ENCODE measurements at places on chromosomes 11 and 22.

DNA sequence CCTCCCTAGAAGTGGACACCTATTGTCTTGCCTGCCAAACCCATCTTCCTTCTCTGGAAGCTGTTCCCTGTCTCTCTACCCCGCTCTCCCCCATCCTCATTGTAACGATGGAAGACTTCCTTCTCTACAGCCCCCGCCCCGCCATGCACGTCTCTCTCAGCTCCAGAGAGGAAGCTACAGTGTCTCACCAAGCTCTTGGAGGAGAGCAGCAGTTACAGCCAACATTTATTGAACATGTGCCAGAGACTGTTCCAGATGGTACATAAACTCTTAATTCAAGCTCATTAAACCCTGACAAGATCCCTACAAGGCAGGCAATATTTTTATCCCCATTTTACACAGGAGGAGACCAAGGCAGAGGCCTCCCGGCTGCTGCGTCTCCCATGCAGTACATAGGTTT lies 15.1 kb downstream of the MCHR1 start:
- no peak for DNase-seq

DNA sequence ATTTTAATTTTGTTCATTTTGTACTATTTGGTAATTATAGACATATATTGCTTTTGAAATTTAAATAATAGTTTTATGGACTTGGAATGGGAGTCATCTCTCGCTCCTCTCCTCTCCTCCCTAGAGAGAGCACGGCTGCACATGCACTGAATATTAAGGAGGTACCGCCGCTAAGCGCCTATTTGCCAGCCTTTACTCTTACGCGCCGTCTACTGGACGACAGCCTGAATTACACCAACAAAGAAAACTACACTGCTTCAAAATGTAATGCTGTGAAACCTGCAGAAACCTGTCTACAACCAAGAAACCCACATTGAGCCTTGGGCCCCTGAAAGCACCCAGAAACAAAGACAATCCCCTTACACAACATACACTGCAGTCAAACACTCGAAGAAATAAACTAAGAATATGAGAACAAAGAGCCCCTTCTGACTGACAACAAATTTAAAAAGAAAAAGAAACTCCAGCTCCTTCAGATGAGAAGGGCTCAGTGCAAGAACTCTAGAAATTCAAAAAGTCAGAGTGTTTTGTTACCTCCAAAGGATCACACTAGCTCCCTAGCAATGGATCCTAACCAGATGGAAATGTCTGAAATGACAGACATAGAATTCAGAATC lies 737.2 kb downstream of the LRRC4C start:
- DNase-seq: no peak

DNA sequence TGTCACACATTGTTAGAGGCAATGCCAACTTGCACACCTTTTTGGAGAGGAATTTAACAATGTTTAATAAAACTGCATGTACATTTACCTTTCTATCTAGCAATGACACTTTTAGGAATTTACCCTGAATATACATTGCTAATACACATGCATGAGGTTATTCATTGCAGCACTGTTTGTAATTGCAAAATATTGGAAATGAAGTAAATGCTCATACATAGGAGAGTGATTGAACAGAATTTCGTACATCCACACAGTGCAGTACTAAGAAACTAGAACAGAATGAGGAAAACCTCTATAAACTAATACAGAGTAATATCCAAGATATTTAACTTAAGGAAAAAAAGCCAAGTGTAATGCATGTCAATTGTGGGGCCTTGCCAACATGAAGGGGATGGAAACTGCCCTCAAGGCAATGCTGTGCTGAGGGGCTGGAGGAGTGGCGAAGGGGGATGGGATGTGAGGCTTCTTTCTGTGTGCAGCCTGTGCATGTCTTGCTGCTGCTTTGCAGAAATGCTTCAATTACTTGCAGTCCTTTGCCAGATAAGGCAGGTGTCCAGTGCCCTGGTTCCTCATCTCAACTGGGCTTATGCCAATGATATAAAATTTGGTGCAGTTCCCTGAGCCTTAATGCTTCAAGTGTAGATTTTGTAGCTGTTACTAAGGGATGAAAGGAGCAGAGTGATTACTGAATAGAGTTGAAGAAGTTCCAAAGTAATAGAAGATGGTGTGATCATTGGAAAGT lies 96.1 kb downstream of the GRIA4 start:
- DNase-seq: no peak

- no peak for DNase-seq
Measured at GRCh38 chr22:31177420-31178162, 17.6 kb downstream of the RNF185 start.

- DNase-seq: no peak
Measured at GRCh38 chr22:20922141-20922751, 5.0 kb downstream of the CRKL start.

GRCh38 chr22:42317691-42318547 lies 47.5 kb upstream of the TCF20 start:
- DNase-seq: no peak

GRCh38 chr11:118155776-118156530 lies 3.3 kb upstream of the SCN4B start:
- no peak for DNase-seq

DNA sequence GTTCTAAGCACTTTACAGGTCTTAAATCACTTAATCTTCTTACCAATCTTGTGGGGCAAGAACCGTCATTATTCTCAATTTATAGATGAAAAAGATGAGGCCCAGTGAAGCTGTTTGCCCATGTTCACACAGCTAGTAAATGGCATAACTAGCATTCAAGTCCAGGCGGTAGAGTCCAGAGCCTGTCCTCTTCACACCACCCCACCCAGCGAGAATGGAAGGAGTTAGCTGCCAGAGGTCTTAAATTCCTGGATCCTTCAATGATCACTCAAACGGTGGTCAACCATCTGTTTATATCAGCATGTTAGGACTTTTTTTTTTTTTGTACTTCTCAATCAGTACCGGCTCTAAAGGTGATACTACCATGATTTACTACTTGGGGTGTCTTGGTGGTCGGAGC lies 43.3 kb downstream of the PARVA start:
- DNase-seq: no peak

GRCh38 chr11:11583801-11584529 lies 37.8 kb downstream of the GALNT18 start:
- no peak for DNase-seq

DNA sequence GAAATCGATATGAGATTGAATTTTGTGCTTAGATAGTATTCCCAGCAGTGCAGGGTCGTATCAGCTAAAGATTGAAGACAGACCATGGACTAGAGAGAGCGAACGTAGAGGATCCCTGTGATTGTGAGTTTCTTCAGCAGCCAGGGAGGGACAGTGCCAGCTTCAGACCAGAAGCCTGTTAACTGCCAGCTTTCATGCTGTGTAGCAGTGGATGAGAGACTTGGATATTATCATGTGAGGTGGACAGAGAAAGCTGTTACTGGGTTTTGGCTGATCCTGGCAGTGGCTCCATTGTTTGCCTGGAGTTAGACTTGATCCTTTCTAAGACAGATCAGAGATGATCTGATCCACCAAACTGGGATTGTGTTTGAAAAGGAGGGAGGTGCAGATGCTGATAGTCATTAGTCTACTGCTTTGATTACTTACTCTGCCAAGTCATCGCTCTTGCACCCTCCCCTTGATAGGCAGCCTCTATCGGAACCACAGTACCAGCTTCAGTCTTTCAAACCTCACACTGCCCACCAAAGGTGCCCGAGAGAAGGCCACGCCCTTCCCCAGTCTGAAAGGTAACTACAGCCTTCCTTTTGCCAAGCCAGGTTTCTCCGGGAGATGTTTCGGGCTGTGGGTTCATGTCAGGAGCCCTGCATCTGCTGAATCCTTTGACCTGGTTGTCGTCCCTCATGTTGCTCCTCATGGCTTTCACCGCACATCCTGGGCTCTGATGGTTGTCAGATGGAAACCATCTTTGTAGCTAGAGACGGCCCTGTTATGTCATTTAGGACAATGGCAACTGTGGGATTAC lies 16.2 kb downstream of the MADD start:
- DNase-seq: no peak

DNA sequence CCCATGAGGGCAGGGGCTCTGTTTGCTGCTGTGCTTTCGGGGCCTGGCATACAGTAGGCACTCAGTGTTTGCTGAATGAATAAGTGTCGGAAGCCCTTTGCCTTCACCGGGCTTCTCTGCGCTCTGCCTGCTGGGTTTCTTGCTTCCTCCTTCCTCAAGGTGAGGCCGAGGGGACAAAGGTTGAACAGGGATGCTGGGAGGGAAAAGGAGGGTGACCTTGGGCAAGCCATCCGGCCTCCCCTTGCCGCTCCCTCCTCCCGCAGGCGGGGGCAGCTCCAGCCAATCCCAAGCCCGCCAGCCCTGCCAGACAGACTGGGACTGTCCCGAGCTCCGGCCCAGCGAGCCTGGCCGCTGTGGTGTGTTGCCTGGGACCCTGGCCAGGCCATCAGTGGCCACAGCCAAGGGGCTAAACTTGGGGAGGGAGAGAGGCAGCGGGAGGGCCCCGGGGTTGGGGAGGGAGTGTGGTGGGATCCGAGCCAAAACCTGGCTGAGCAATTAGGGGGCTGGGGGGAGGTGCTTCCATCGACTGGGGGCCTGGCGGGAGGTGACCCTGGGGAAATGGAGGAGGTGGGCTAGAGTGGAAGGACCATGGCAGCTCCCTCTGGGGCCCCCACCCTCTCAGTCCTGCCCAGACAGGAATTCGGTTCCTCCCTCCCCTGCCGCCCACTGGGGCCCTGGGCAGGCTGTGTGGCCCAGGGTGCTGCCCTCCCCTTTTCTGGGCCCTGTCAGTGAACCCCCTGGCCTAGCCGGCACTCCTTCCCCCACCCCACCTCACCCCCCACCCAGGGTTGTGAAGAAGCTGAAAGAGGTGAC lies 3.4 kb upstream of the RCOR2 start:
- no peak for DNase-seq
